ENCODE measurements at places on chromosomes 3 and 15. TPM values are rescaled to one million over a fixed set of nuclear protein-coding genes. Genes with fewer than 3 reads are reported as not detected.

The SMAD6 gene
- under 0.01 TPM for total RNA-seq

The PRR20G gene
- total RNA-seq = not detected

The LZTFL1 gene
- total RNA-seq = 10.6 TPM

The FETUB gene
- total RNA-seq = not detected

The ARID3B gene
- total RNA-seq = 8.6 TPM

The CYP11A1 gene
- total RNA-seq = 0.07 TPM
